NCI-H774 (cell line): ENCODE measurements at places on chromosomes 6 and 20.

GRCh38 chr20:51634877-51635276, 92.4 kb upstream of the NFATC2 start:
- DNase-seq, result no peak

- no peak for DNase-seq
Observed at GRCh38 chr6:16621002-16621401, 140.3 kb downstream of the ATXN1 start.

- DNase-seq, result no peak
Observed at GRCh38 chr6:90820436-90820835, 233.6 kb upstream of the MAP3K7 start.

GRCh38 chr20:35226884-35227681, 593 bp downstream of the MMP24 start:
- no peak for DNase-seq

DNA sequence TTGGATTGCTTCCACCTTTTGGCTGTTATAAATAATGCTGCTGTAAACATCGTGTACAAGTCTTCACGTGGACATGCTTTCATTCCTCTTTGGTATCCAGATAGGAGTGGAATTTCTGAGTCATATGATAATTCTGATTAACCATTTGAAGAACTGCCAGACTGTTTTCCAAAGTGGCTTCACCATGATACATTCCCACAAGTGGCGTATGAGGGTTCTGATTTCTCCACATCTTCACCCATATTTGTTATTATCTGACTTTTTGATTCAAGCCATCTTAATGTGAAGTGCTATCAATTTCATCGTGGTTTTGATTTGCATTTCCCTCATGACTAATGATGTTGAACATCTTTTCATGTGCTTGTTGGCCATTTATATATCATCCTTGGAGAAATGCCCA, 2.9 kb upstream of the SNRPB start:
- no peak for DNase-seq

GRCh38 chr6:31819871-31820299, 4.5 kb downstream of the HSPA1A start:
- no peak for DNase-seq
